ENCODE measurements at places on chromosomes 7 and 10.
A peak's percentile ranks its signal among the peaks of the same experiment; 100 is the strongest.

- no peak for DNase-seq
Observed at GRCh38 chr7:66163186-66163610, 41.9 kb upstream of the TPST1 start.

- DNase-seq = no peak
Observed at GRCh38 chr7:141889321-141889720, 26.9 kb upstream of the OR9A4 start.

GRCh38 chr10:7359954-7360353 is 50.9 kb downstream of the SFMBT2 start:
- DNase-seq = no peak

- DNase-seq = no peak
Observed at GRCh38 chr7:127625331-127625730, 7.4 kb upstream of the PAX4 start.

GRCh38 chr10:17644485-17644943 is 563 bp downstream of the STAM start:
- no peak for DNase-seq

DNA sequence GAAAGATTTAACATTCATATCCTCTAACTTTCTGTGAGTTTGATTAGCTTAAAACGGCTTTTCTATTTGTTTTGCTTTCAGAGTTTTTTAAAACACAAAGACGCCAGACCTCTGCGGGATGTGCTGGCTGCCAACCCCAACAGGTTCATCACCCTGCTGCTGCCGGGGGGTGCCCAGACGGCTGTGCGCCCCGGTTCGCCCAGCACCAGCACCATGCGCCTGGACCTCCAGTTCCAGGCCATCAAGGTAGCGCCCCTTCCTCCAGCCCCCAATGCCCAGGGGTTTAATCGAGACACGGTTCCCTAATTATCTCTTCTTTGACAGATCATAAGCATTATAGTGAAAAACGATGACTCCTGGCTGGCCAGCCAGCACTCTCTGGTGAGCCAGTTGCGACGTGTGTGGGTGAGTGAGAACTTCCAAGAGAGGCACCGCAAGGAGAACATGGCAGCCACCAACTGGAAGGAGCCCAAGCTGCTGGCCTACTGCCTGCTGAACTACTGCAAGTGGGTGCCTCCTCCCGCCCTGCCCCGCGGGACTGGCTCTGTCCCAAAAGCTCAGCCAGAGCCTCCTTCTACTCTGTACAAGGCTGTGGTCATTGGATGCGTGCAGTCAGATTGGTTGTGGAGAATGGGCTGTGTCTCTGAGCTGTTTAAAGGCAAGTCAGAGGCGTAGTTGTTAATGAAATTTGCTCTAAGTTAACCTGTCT is 71.2 kb downstream of the TRRAP start:
- no peak for DNase-seq

GRCh38 chr10:121244818-121245217 is 353.4 kb downstream of the FGFR2 start:
- DNase-seq = peak; percentile 52

DNA sequence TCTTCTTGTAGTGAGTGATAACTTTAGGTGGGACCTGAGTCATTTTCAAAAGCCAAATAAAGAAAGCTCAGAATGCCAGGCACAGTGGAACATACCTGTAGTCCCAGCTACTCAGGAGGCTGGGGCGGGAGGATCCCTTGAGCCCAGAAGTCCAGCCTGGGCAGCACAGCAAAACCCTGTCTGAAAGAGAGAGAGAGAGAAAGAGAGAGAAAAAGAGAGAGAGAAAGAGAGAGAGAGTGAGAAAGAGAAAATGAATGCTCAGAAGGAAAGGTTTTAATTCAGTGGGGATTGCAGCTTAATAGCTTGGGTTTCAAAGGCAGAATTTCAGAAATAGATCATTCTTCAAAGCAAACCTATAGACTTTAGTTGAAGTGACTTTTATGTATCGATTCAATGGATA is 25.7 kb downstream of the GPNMB start:
- no peak for DNase-seq

DNA sequence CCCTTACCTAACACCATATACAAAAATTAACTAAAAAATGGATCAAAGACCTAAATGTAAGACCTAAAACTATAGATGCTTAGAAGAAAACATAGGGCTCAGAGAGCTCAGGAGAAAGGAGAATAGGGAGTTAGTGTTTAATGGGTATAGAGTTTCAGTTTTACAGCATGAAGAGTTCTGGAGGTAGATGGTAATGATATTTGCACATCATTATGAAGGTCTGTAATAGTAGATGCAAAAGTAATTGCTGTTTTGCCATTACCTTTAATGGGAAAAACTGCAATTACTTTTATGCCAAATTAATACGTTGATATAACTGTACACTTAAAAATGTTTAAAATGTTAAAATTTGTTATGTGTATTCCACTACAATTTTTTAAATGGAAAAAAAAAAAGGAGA is 39.2 kb upstream of the NANOS1 start:
- no peak for DNase-seq

- DNase-seq = no peak
Observed at GRCh38 chr7:159012353-159013069, 132.2 kb downstream of the VIPR2 start.

DNA sequence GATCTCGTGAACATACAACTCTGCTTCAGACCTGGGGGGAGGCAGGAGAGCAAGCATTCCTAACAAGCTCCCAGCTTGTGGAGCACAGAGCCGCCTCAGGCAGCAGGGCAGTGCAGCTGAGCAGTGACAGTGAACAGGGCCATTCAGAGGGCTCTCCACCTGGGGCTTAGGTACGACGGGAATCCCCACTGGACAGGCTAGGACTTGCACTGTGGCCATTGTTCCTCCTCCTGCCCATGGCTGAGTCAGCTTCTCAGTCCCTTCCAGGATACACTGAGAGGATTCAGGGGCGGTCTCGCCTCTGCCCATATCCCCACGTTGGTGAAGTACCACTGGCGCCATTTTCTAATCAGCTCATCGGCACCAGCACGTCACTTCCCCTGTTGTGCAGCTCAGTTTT is 71.1 kb downstream of the FIGNL1 start:
- DNase-seq = peak; percentile 85
